Testis (tissue), 5 donors: ENCODE measurements at places on chromosomes 7 and 10.

GRCh38 chr10:124194199-124194824 is 100.9 kb upstream of the CHST15 start:
- DNase-seq: no peak

DNA sequence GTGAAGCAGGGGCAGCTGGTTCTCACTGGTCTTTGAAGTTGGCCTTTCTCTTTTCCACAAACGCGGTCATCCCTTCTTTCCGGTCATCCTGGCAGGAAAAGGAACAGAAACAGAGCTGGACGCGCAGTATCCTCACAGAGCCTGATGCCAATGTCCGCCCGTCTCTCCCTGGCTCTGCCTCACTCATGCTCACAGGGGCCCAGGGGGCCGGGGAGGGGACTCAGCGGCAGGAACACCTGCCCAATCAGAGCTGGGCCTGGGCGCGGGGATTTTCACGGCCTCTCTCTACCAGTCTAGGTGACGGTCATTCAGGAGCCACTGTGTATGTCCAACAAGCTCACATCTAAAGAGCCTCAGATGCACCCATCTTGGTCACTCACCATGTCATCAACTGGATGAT is 5.0 kb upstream of the FUOM start:
- no peak for DNase-seq

GRCh38 chr7:6159097-6159483 is 113.3 kb downstream of the CYTH3 start:
- DNase-seq: no peak

- no peak for DNase-seq
These were observed 2.7 kb downstream of the GET4 start for GRCh38 chr7:879093-879492.

DNA sequence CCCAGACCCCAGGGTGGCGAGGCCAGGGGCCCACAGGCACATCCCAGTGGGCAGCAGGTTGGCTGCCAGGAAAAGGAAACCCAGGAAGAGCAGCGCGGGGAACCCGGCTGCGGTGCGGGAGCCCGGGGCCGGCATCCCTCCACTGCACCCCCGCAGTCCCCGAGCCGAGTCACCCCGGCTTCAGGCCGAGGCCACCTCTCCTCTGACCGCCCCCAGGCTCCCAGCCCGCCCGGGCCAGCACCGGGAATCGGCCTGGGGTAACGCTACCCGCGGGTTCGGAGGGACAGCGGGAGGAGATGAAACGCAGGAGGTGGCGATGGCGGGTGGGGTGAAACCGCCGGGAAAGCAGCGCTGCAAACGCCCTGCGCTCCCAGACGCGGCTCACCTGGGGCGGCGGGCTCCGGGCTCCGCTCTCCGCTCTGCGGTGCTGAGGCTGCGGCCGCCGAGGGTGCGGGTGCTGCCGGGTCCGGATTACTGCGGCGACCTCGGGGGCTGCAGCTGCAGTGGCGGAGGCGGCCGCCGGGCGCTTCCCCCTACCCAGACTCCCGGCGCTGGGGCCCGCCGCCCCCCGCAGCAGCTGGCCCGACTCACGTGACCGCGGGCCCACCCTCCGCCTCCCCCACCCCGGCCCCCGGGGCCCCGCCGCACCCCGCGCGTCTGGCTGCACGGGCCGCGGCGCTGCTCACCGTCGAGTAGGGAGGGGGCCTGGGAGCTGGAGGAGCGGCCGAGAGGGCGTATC is at the start of gene SCRN1:
Gene SCRN1, minus strand, starts transcription at position 545 of the 739 bp plus-strand sequence. CDS start 20,734 bp downstream, outside the sequence.
- DNase-seq: peak; percentile 77

- DNase-seq: no peak
These were observed 204.7 kb upstream of the KLF14 start for GRCh38 chr7:130938661-130939060.

DNA sequence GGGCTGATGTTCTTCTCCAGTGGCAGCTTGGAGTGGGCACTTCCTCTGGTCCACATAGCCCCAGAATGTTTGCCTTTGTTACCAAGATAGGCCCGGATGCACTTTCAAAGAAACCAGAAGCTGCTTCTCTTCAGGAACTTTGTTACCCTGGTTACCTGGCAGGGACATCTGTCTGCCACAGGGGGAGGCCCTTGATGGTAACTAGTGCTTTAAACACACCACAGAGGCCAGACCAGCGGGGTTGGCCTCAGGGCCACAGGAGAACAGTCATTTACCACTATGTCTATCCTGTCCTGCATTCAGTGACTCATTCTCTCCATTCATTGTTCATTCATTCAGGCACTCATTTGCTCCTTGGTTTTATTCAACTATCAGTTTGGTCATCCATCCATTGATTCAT is 11.9 kb upstream of the PLEKHA1 start:
- DNase-seq: no peak

GRCh38 chr10:31657434-31657872 is 271.2 kb downstream of the ARHGAP12 start:
- DNase-seq: no peak

DNA sequence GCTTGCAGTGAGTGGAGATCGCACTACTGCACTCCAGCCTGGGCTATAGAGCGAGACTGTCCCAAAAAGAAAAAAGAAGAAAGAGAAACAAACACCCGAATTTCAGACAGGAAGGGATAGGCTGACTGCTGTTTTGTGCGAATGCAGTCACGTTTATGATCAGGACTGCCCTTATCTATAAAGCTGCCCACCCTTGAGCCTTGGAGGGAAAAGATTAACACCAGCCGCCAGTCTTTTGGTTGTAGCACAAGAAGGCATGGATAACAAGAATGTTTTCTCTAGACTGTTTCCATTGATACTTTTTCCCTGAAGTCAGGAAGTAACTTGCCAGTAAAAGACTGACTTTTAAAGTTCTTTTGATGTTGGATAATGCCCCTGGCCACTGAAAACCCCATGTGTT is 314.0 kb downstream of the BICC1 start:
- DNase-seq: no peak

DNA sequence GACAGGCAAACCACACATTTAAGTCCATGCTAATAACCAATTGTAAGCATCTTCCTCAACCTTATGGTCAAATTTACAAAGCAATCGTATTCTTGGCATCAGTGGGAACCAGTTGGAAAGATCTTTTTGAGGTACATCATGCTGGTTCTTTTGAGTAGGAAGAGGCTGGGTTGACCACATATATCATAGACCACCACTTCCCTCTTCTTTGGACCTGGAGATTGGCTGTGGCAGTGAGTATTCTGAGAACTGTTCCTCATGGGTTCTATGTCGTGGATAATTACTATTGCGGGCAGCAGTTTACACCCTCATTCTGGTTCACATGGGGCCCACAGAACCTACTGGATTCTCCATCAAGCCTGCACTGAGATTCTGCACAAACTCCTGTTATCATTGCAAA is 35.5 kb upstream of the C1GALT1 start:
- DNase-seq: no peak

GRCh38 chr7:50327443-50327842 is 22.9 kb downstream of the IKZF1 start:
- no peak for DNase-seq

DNA sequence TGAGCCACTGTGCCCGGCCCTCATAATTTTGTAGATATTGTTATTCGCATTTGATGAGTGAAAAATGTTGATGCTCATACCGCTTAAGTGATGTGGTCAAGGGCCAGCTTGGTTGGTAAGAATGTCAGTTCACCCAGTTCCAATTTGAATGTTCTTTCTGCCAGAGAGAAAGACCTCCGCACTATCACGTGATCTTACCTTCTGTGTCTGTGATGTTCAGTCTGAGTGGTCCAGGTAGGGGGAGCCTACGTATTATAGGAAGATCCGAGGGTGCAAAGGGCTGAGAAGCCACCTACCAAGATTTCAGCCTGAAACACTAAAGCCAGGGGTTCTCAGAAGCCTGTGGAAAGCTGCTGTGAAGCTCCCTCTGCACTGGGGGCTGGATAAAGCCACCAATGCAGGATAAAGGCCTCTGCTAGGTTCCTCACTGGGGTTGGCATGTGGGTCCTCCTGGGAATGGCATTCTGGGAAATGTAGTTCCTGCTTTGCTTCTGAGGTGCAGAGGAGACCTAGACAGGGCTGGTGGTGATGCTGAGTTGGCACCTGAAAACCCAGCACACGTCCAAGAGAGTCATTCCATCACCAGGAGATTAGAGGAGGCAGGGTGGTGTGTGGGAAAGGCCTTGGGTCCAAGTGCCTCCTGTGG is 64.7 kb upstream of the AOAH start:
- DNase-seq: no peak

- no peak for DNase-seq
These were observed 39.7 kb upstream of the ANTXRL start for GRCh38 chr10:46247181-46247475.

- DNase-seq: no peak
These were observed 27.4 kb upstream of the EGR2 start for GRCh38 chr10:62843600-62843999.

DNA sequence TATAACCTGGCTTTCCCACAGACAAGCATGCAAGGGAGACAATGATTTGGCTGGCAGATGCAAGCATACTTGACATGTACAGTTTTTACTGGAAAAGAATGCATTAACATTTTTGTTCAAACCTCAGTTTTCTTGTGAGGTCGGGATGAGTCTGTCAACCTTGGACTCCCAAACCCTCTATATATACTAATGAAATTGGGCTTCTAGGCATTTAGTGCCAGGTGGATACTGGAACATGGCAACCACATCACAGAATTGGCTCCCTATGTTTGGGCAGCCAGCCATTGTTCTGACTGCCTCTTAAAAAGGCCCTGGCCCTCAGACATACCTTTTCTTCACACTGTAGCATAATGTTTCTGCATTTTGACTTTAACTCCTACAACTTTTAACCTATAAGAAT is 39.1 kb downstream of the CDK6 start:
- DNase-seq: no peak
